ENCODE measurements at places on chromosomes 1 and 21.

GRCh38 chr1:94803517-94804441, 16.4 kb upstream of the SLC44A3 start:
- DNase-seq, result peak; percentile 12

- DNase-seq, result no peak
Measured at GRCh38 chr1:213444224-213444623, 393.2 kb downstream of the RPS6KC1 start.

DNA sequence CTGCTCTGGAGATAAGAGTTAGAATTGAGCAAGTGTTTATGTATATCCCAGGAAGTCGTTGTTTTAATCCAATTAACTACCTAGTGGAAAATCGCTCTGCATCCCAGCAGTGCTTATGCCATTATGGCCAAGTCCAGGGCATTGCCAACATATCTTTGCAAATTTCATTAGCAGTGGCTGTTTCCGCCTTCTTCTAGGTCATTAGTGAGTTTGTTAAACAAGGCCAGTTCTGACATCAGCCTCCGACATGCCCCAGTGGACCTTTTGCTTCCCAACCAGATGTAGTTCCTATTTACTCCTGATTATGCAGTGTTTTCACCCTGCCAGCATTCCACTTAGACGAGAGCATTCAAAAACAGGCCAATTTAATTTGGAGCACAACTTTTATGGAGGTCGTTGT, 106.8 kb upstream of the FAM78B start:
- DNase-seq, result no peak

DNA sequence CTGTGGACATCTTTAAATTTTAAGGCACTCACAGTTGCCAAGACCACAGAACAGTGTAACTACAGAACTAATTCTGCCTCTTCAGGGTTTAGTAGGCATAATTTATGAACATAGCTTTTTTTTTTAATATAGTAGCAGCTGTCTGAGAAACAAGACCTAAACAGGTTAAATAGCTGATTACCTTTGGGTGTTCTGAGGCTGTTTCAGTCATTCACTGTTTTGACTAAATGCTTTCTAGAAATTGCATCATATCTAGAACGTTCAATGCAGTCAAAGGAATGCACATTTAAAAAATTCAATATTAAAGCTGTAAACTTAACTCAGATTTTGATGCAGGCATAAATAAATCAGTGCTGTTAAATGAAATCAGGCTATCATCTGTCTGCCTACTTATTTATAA, 101.6 kb downstream of the BRINP3 start:
- no peak for DNase-seq

DNA sequence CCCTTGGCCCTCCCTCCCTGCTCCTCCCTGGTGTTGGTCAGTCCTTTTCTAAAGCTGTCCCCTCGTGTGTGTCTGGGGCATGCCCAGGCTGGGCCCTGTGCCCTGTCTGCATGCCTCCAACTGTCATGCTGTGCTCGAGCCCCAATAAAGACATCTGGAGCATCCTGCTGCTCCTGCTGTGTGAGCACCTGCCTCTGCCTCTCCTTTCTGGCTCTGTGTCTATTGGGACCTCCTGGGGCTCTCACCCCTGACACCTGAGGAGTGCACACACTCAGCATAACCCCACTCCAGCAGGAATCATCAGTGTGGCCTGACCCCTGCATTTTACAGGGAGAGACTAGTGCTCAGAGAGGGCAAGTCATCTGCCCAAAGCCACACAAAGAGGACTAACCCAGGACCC, 23.7 kb downstream of the KCNC4 start:
- peak; percentile 79 for DNase-seq

GRCh38 chr1:207289756-207290155, 31.7 kb upstream of the CD55 start:
- no peak for DNase-seq

GRCh38 chr21:46437096-46437498, 21.6 kb upstream of the DIP2A start:
- no peak for DNase-seq

GRCh38 chr21:29920938-29921337, 18.9 kb downstream of the GRIK1 start:
- no peak for DNase-seq

DNA sequence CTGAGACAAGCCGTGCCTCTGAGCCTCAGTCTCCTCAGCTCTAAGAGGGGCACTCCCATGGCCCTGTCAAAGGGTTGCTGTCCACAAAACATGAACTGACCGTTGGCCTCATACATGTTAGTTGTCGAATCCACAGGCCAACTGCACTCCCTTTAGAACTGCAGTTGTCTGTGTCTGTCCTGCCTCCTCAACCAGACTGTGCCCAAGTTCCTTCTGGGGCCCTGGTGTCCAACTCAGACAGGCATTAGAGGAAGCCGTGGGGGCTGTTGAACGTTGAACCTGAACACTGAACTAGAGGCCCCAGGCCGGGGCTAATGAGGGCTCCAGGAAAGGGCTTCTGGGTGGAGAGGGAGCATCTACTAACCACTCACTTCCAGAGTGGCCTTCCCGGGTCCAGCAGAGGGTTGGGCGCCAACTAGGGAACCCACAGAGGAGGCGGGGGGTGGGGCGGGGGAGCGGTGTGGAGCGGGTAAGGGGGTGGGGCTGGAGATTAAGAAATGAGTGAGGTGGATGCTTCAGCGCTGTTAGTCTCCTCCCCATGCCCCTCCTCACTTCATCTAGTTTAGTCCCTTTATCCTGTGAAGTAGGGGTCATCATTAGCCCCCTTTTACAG, at the start of gene RAB42:
TSS of gene RAB42 (plus strand) at position 558 of the 613 bp plus-strand sequence. CDS start 247 bp downstream, outside the sequence.
- no peak for DNase-seq

DNA sequence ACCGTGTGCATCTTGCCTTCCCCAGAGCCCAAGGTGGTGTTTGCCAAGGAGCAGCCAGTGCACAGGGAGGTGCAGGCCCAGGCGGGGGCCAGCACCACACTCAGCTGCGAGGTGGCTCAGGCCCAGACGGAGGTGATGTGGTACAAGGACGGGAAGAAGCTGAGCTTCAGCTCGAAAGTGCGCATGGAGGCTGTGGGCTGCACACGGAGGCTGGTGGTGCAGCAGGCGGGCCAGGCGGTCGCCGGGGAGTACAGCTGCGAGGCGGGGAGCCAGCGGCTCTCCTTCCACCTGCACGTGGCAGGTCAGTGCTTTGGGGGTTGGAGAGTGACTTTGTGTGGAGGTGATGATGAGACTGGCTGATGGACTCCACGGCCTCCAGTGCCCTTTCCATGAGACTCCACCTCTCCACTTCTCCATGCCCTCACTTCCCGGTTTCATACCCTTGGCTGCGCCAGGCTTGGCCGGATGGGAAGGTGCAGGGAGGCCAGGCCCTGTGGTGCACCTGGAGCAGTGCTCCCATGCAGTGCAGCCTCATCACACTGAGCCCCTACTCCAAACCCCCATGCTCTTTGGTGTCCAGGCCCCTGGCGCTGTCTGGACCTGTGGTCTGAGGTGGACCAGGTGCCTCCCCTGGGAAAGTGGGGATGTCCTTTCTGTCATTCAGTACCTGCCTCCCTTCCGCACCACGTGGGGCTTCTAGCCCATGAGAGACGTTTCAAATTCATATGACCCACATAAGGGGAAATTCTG, 49.0 kb downstream of the OBSCN start:
- no peak for DNase-seq

- no peak for DNase-seq
Measured at GRCh38 chr1:12057382-12057781, 5.7 kb upstream of the TNFRSF8 start.

GRCh38 chr1:210398466-210398865, 69.8 kb downstream of the HHAT start:
- no peak for DNase-seq

GRCh38 chr1:90781534-90781933, 64.4 kb upstream of the BARHL2 start:
- DNase-seq, result no peak

- no peak for DNase-seq
Measured at GRCh38 chr1:9065213-9065751, 4.2 kb downstream of the SLC2A5 start.

GRCh38 chr1:66371233-66372005, 162.5 kb upstream of the SGIP1 start:
- DNase-seq, result no peak

- no peak for DNase-seq
Measured at GRCh38 chr1:3018576-3018975, 2.7 kb upstream of the ACTRT2 start.

DNA sequence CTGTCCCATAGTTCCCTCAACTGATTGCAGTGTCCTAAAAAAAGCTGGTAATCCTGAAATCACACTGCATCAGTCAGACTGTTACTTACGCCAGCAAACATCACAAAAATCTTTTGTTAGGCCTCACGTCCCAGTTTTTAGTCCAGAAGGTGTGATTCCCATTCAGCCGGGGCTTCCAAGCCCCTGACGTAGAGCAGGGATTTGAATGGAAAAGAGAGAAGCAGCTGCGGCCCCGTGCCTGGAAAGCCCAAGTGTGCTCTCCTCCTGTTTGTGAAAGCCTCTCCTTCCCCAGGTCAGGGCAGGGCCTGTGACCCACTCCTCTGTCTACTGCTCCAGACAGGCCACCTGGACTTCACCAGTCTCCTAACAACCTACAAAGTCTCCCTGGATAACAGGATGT, 20.7 kb downstream of the KCNA10 start:
- DNase-seq, result peak; percentile 48

DNA sequence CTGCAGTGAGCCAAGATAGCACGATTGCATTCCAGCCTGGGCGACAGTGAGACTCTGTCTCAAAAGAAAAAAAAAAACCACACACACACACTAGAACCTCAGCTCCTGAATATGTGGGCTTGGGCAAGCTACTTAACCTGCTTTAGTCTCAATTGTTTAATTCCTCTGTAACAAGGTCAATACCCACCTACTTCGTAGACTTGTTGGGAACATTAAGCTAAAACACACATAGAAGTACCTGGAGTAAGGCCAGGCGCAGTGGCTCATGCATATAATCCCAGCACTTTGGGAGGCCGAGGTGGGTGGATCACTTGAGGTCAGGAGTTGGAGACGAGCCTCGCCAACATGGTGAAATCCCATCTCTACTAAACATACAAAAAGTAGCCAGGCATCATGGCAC, 77.1 kb downstream of the CLSTN1 start:
- DNase-seq, result no peak

DNA sequence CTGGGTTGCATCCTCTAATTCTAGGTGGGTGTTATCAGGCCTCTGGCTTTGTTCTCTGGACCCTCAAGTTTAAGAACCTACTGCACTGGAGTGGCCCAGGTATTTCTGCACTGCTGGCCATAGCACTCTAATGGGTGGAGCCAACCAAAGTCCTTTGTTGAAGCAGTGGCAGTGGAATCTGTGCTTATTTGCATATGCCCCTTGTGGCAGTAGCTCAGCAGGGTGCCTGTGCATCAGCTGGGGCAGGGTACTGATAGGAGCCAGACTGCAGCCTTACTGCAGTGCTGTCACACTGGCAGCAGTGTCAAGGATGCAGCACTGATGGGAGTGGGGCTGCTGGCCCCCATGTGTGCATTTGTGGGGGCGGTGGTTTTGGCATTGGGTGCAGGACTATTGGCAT, 660.6 kb downstream of the LRRIQ3 start:
- DNase-seq, result no peak

GRCh38 chr1:211353562-211354212, 27.1 kb downstream of the TRAF5 start:
- no peak for DNase-seq

DNA sequence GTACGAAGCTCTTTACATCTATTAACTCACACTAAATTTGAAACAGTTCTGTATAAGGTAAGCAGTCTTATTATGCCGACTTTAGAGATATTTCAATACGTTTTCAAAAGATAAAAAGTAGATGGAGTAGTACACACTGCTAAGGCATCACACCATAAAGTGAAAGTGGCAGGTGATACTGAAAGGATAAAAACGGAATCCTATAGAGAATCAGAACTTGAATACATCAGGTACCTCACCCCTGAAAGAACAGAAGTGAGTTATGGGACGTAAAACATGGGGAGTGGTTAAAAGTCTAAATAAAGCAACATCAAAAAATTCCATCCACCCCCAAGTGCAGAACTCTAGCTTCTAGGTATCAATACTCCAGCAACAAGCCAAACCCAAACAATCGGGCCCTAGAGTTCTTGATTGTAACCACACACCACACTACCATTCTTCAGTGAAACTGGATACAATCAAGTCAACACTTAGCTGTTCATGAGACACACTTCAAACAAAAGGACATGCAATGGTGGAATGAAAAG, 142.6 kb downstream of the SMYD3 start:
- peak; percentile 43 for DNase-seq

DNA sequence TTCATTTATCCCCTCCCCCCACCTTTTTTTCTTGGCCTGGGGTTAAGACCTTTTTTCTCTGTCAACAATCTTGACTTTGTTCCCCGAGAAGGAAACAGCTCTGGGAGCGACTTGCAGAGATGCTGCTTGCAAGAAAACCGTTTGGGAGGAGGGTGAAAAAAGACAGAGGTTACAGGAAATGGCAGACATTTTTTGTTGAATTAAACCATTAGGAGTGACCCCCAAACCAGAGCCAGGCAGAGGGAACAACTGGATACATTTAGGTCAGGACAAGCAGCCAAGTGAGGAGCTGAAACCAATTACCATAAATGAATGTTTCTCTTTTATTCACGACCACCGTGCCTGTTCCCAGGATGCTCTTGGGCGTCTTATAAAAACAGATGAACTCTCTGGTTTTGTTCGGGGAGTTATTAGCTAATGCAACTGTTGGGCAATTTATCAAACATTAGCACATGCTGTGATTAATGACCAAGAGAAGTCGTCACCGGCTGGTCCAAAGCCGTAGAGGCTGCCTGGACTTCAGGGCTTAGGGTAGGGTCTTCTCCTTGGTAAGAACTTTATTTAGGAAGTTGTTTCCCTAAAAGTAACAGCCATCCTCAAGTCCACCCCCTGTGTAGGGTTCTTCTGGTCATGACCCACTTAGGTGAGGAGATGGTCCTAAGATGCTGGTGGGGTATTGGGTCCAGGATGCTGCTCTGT, 141.0 kb downstream of the FOXD2 start:
- no peak for DNase-seq

DNA sequence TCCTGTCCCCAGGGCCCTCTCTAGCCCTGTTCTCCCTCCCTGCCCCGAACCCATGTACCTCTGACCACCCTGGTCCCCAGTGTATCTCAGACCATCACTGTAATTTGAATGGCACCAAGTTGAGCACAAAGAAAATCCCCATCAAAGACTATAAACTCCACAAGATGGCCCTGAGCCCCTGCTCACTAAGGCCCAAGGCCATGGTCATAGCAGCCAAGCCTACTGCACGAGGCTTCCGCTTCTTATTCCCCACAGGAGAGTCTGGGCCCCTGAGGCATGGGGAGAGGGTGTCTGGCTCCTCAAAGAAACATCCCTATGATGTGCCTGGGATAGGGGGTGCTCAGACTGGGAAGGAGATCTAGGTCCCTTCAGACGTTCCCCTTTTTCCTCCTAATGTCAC, 4.5 kb downstream of the ZNF683 start:
- DNase-seq, result no peak

GRCh38 chr1:201408176-201408833, 9.2 kb upstream of the LAD1 start:
- DNase-seq, result peak; percentile 80

DNA sequence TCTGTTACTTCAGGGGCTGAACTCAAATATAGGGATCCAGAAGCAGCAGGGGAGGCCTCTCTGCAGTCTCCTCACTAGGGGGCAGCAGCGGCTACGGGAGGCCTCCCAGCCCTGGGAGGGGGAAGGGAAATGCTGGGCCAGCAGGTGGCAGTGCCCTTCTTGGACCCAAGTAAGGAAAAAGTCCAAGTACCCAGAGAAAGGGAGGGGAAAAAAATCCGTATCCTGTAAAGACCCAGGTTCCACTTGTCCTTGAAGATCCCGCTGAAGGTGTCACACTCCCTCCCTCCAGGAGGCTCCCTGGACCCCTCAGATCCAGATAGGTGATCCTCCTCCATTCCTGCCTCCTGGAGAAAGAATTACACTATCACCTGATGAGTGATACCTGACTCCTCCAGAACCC, 14.1 kb upstream of the NUAK2 start:
- DNase-seq, result peak; percentile 70

All from NCI-H345 (cell line).